ENCODE measurements at places on chromosomes 12 and 14.

DNA sequence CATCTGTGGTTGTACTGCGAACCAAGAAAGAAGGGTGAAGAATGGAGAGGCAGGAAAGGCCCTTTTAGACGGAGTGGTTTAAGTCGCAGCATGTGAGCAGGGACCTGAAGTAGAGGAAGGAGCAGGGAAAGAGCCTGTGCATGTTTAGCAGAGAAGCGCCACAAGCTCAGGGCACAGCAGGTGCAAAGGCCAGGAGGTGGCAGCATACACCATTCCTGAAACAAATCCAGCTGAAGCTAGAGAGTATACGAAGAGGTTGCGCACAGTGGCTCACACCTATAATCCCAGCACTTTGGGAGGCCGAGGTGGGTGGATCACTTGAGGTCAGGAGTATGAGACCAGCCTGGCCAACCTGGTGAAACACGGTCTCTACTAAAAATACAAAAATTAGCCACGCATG lies 49.9 kb downstream of the HELB start:
- peak; percentile 34 for DNase-seq

GRCh38 chr12:86543716-86544115 lies 287.5 kb upstream of the MGAT4C start:
- no peak for DNase-seq

GRCh38 chr12:110270125-110270962 lies 10.7 kb upstream of the ATP2A2 start:
- peak; percentile 64 for DNase-seq

DNA sequence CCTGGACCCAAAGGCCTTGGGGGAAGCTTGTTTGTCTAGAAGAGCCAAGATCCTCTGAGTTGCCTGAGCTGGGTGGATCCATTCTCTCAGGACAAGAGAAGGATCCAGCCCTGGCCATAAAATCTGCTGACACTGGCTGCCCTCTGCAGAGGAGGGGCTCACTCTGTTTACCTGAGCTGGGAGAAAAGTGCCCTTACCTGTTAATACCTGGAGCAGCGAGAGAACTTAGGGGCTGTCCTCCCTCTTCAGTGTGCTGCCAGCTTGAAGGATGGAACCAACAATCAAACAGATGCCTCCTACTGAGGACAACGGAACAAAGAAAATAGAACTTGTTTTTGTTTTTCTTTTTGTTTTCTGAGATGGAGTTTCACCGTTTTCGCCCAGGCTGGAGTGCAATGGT lies 7.3 kb upstream of the KRT7 start:
- DNase-seq, result no peak

DNA sequence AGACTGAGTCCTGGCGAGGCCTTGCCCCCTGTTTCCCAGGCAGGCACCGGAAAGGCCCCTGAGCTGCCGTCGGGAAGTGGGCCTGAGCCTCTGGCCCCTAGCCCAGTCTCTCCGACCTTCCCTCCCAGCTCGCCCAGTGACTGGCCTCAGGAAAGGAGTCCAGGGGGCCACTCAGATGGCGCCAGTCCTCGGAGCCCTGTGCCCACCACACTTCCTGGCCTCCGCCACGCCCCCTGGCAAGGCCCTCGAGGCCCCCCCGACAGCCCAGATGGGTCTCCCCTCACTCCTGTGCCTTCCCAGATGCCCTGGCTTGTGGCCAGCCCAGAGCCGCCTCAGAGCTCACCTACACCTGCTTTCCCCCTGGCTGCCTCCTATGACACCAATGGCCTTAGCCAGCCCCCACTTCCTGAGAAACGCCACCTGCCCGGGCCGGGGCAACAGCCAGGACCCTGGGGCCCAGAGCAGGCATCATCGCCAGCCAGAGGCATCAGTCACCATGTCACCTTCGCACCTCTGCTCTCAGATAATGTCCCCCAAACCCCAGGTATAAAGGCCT lies 10.9 kb downstream of the TNS2 start:
- no peak for DNase-seq

- peak; percentile 6 for DNase-seq
Observed at GRCh38 chr14:63308723-63309317, 9.9 kb downstream of the GPHB5 start.

DNA sequence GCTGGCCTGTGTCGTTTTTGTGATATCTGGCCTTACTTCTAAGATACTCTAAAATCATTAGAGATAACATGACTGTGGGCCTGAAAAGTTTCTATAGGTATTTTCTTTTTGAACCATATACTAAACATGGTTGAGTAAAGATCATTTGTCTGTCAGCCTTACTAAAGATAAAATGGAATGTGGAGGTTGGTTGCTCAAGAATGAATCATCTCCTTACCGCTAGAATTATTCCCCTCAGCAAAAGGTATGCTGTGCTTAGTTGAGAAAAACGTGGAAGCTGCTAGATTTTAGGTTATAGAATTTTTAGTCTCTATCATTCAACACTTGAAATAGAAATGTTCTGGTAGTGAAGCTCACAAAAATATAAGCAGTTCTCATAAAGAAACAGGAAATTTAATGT lies 407.3 kb downstream of the AEBP2 start:
- peak; percentile 53 for DNase-seq

- DNase-seq, result peak; percentile 91
Observed at GRCh38 chr12:80268924-80269749, 169.8 kb downstream of the OTOGL start.

GRCh38 chr14:83491091-83491490 lies 1957.4 kb upstream of the SEL1L start:
- DNase-seq, result no peak

GRCh38 chr14:106276326-106277267 lies 750.2 kb downstream of the TMEM121 start:
- DNase-seq, result no peak

DNA sequence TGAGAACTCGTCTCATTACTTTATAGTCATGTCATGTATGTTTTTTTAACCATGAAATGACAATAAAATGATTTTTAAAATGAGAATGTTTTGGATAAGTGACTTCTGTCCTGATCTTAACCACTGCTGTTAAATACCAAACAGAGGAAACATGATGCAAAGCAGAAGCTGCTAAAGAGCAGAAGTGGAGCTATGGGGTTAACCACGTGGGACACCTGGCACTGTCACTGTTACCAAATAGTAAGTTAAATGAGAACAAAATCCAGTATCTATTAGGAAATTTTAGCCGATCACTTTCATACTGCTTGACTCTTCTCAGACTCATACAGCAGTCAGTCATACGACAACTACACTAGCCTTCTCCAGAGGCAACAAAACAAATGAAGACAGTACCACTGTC lies 82.4 kb downstream of the SCAF11 start:
- no peak for DNase-seq

GRCh38 chr12:89856431-89856830 lies 147.8 kb upstream of the ATP2B1 start:
- peak; percentile 70 for DNase-seq

DNA sequence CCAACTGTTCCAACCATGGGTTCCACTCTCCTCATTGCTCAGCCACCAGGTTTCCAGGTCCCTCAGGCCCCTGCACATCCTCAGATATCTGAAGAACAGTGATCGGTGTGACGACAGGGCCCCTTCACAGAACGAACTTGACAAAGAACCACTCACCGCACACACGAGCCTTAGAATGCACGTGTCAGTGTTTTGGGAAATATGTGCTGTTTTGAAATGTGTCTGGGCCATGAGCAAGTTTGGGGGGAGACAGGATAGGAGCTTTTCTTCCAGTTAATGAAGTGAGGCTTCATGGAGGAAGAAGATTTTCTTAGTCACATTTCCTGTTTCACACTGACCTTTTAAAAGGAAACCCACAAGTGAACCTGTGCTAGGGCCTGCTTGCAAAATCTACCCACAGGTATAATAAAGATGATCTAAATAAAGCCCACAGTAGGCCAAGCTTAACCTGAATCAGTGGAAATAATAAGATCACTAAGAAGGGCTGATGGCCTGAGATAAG lies 58.6 kb downstream of the ZFP36L1 start:
- DNase-seq, result no peak

GRCh38 chr12:32448586-32448985 lies 49.2 kb downstream of the FGD4 start:
- DNase-seq, result no peak

- no peak for DNase-seq
Observed at GRCh38 chr14:104378698-104379113, 200.9 kb upstream of the C14orf180 start.

- peak; percentile 14 for DNase-seq
Observed at GRCh38 chr12:77855548-77855947, 24.9 kb downstream of the NAV3 start.

- peak; percentile 91 for DNase-seq
Observed at GRCh38 chr14:85528080-85528896, 1.7 kb upstream of the FLRT2 start.

GRCh38 chr14:75188520-75189268 lies 12.3 kb upstream of the TMED10 start:
- no peak for DNase-seq

GRCh38 chr14:30417121-30417520 lies 141.8 kb upstream of the G2E3 start:
- no peak for DNase-seq

DNA sequence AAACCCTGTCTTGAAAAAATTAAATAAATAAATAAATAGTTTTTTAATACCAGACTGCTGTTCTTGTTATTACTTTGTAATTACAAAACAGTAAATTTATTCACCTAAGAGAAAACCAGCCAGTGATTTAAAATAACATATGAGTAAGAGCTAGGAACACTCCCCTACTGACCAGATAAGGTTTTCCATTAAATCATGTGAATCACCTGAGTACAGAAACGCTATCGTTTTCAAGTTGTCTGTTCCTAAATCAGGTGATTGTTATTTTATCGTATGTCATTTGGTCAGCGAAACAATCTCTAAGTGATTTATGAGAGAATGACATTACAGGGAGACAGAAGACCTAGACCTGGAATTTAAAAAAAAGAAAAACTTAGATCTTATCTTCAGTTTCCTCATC lies 47.3 kb downstream of the RPS29 start:
- no peak for DNase-seq

DNA sequence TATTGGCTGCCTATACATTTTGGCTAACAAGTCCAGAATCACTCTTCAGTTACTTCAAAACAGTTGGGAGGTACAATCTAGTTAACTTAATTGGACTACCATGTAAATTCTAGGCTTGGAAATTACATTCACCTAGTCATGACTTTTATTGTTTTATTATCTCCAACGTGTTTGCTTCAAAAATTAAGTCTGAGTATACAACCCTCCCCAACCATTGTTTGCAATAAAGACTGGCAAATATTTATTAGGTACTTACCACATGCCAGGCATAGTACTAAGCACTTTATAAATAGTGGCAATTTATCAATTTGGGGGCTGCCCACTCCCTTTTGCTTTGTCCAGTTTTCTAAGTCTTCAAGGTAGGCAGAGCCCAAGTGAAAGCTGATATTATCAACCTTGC lies 30.3 kb downstream of the TXNDC16 start:
- DNase-seq, result no peak

GRCh38 chr12:124240493-124240892 lies 54.4 kb upstream of the RFLNA start:
- no peak for DNase-seq
